ENCODE measurements at places on chromosomes 7 and 10.

GRCh38 chr7:30557245-30557644 lies 37.4 kb upstream of the GARS1 start:
- DNase-seq = no peak

GRCh38 chr10:92747600-92747999 lies 57.8 kb downstream of the HHEX start:
- DNase-seq = no peak

DNA sequence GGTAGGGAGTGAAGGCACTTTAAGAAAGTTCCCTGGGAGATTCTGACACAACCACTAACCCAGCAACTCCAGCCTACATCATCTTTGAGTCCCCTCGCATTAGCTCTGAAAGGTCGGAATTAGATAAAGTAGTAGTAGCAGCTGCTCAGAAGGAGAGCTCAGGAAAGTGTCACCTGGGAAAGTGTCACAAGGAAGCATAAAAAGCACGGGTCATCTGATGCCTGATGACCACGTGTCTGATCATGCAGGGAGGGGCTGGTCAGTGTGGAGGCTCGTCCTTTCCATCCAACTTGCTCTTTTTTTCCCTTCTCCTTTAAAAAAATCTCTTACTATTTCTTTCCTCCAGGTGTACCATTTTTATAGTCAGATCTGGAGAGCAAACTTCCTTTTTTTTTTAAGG lies 47.1 kb upstream of the PDCD4 start:
- DNase-seq = no peak

GRCh38 chr10:13225601-13226000 lies 8.6 kb downstream of the UCMA start:
- DNase-seq = no peak

DNA sequence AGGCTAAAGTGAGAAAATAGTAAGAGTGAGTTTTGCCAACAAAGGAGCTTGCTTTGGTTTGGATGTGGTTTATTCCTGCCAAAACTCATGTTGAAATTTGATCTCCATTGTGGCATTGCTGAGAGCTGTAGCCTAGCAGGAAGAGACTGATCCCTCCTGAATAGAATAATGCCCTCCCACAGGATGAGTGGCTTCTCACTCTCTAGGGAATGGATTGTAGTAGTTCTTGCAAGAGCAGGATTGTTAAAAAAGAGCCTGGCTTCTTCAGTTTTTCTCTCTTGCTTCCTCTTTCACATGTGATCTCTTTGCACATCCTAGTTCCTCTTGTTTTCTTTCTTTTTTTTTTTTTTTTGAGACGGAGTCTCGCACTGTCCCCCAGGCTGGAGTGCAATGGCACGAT lies 34.4 kb downstream of the ASAH2 start:
- DNase-seq = no peak

DNA sequence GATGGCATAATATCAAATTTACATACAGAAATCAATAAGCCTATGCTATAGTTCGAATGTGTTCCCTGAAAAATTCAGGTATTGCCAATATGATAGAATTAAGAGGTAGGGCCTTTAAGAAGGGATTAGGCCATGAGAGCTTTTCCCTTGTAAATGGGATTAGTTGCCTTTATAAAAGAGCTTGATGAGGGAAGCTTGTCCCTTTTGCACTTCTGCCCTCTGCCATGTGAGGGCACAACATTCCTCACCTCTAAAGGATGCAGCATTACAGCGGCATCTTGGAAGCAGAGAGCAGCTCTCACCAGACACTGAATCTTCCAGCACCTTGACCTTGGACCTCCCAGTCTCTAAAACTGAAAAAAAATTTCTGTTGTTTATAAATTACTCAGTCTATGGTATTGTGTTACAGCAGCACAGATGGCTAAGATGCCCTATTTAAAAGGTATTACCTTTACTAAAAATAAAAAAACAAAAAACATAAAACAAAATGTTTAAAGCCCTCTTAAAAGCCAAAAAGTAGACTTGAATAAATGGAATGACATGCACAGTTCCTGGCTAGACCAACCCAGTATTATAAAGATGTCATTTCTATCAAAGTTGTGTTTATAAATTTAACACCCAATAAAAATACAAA lies 909.6 kb downstream of the REEP3 start:
- no peak for DNase-seq

GRCh38 chr10:125823663-125824251 lies 411 bp downstream of the BCCIP start:
- DNase-seq = no peak

- no peak for DNase-seq
Observed at GRCh38 chr10:51905032-51905431, 205.6 kb upstream of the CSTF2T start.

DNA sequence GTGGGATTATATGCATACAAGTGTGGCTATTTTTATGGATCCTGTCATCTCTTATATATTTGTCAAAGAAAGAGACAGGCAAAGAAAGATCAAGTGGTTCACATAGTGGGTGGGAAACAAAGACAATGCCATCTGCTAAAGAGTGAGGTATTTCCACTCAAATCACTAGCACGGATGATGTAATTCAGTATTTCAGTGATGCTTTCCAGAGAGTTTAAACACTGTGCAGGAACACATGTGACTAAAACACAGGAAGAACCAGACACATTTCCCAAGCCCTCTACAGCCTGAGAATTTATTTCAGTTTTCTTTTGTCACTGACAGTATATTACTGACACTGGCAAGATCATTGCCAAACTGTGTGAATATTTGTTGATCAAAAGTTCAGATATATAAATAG lies 885.7 kb upstream of the CELF2 start:
- no peak for DNase-seq

GRCh38 chr7:44849259-44849884 lies 1.5 kb upstream of the H2AZ2 start:
- DNase-seq = no peak

GRCh38 chr7:12635830-12636229 lies 51.6 kb upstream of the ARL4A start:
- DNase-seq = no peak

DNA sequence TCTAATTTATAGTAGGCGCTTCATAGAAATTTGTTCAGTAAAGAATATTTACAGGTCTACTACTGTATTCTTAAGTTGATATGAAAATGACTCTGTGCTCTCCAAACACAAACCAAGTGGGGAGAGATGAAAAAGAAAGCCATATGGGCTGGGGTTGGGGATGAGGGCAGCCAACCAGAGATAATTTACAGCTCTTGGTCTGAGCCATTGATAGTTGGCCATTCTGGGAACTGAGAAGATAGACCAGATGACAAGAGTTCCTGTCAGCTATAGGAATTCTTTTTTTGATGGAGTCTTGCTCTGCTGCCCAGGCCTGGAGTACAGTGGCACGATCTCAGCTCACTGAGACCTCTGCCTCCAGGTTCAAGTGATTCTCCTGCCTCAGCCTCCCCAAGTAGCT lies 57.4 kb downstream of the LAMB4 start:
- no peak for DNase-seq

DNA sequence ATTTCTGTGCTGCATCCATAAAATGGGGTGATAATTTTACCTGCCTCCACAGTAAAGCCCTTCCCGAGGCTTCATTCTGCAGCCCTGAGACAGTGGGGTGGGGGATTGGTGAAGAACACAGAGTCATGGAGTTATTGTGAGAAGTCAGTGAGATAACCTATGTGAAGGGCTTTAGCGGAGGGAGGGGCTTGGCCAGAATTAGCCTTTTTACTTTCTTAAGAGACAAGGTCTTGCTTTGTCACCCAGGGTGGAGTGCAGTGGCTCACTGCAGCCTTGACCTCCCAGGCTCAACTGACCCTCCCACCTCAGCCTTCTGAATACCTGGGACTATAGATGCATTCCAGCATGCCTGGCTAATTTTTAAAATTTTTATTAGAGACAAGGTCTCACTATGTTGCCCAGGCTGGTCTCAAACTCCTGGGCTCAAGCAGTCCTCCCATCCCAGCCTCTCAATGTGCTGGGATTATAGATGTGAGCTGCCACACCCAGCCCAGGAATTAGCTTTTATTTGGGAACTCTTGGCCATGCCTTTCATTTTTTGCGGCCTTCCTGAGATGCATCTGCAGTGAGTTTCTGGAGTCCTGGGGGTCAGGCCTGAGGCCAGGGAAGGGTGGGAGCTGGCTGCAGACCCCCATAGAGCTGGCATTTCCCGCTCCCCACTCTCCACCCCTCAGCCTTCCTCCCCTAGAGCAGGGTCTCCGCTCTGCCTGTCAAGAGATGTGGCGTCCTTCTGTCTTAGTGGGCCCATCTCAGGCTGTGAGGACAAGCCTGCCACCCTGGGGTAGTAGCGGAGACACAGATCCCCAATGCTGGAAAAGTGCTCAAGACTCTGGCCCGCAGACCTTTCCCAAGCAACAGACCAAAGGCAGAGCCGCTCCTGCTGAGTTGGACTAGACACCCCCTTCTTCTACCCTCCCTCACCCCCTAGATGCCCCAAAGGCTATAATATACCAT lies 77.0 kb downstream of the ZMIZ1 start:
- DNase-seq = no peak

DNA sequence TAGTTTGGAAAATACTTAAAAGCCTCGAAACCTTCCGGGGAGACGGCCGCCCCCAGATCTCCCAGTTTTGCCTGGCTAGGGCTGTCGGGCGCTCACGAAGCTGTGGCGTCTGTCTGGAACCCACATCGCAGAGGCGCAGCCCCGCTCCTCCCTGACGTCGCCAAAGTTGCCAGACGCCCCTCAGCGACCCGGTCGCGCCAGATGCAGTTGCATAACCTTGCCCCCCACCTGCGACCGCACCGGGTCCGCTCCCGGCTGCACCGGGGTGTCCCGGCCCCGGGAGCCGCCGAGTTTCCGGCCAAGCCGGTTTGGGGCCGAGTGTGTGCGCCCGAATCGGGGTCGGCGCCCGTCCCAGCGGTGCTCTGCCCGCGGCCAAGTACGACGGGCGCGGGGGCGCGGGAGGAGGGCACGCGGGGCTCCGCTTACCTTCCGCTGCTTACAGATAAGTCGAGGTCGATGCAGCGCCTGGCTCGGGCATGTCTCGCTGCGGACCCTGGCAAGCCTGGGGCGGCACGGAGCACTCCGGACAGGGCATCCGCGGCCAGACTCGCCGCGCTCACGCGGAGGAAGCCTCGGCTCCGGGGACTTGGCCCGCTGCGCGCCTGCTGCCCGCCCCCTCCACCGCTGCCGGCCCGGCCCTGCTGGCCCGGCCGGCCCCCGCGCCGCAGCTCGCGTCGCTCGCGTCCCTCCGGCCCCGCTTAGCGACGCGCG lies 665 bp downstream of the INSYN2A start:
- no peak for DNase-seq

DNA sequence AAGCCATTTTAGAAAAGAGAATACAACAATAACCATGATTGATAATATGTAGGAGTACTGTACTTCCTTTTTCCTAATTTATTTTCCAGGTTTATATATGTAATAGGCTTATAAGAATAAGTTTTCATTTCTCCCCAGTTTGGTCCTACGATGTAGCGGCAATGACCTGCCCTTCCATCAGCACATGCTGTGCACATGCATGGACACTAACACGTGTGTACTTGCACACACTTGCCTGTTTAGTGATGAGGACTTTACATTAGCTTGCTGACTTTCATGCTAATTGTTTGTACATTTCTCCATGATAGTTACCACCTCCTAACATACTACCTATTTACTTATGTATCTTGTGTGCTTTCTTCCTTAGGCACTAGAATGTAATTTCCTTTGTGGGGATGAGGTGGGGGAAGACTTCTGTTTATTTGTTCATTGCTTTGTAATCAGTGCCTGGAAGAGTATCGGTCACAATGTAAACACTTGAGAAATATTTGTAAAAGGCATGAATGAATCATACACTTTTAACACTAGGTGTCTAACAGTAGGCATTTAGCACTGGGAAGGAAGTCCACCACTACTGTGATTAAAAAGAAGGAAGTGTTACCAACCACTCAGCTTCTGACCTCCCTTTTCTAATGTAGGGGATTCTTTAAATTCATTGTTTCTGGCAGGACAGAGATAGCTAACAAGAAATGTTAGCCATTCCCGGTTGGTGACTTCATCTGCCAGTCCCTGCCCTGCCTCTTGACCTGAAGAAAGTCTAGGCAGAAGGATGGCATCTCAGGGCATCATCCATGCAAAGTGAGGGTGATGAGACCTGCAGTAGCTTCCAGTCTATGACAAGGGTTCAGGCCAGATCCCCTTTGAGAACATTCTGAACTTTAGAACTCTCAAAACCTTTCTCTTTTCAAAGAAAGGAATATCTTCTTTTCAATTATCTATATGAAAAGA lies 120.2 kb upstream of the RAB18 start:
- no peak for DNase-seq

Data from COR-L47 (cell line).